ENCODE measurements at places on chromosomes 7 and 10.

GRCh38 chr7:91383053-91383904 is 119.0 kb downstream of the FZD1 start:
- DNase-seq = no peak

DNA sequence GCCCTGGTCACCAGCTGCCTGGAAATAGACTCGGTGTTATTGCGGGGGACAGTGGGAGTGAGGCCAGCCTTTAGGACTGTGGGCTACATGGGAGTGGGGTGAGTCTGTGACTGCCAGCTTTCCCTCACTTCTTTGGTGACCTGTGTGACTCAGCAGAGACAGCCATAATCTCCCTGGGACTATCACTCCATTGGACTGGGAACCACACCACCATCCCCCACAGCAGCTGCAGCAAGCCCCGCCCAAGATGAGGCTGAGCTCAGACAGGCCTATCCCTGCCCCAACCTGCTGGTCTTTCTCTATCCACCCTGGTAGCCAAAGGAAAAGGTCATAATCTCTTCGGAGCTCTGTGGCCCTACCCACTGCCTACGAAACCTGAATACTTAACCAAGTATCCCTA is 263.2 kb downstream of the FZD1 start:
- DNase-seq = no peak

GRCh38 chr7:143372070-143372469 is 9.1 kb upstream of the ZYX start:
- DNase-seq = no peak

DNA sequence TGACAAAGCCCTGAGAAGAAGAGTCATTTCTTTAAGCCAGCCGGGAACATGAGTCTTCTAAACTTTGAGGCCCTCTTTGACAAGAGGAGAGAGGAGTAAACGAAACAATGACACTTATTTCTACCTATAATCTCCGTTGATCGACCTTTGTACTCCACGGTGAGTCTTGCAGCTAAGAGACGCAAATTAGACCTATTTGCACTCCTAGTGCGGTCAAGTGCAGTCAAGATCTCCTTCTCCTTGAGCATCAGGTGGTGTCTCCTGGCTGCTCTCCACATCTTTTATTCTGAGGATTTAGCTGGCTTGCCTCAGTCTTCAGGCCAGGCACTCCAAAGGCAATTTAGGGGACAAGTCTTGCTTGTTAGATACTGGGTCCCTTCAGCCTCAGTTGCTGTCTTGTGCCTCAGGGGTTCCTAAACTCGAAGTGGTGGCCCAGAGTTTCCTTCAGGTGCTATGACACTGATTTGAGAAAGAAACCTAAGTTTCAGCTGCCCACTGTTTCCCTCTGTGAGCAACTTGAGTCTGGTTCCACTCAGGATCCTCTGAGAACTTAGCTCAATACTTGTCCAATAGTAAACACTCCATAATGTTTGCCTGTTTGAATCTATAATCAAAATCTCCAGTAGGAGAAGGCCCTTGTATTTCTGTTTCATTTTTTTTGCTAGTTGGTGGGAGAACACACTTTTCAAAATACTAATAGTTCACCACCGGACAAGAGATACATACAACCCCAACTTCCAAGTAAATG is 312.9 kb downstream of the RNLS start:
- no peak for DNase-seq

DNA sequence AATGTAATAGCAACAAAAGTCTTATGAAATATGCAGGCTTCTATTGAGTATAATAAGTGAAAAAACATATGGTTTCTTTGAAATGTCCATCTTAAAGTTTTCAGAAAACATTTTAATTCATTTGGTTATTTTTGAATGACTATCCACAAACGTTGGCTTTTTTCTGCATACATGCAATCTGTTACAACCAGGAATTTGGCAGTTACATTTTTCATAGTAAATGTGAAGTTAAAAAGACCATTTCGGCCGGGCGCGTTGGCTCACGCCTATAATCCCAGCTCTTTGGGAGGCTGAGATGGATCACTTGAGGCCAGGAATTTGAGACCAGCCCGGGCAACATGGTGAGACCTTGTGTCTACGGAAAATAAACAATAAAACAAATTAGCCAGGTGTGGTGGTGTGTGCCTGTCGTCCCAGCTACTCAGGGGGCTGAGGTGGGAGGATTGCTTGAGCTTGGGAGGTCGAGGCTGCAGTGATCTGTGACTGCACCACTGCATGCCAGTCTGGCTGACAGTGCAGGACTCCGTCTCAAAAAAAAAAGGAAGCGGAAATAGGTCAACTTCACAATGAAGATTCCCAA is 73.9 kb upstream of the NMT2 start:
- no peak for DNase-seq

- peak; percentile 66 for DNase-seq
Measured at GRCh38 chr7:155815332-155816191, 3.3 kb upstream of the SHH start.

DNA sequence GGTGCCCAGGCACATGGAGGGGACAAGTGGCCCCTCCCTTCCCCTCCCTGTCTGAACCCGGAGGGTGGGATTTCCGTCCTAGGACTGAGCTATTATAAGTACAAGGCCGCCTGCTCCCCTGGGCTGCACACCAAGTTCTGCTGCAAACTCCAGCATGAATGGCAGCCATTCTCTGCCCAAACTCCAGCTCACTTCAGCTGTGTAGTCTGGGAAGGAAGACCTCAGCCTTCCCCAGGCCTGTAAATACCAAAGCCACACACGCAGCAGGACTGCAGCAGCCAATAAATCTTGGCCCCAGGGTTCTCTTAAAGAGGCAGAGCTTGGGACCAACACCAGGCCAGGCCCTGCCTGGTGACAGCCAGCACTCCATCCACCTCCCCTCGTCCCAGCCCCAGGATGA is 291.3 kb upstream of the ZMIZ1 start:
- DNase-seq = no peak

- DNase-seq = no peak
Measured at GRCh38 chr10:95416270-95416669, 125.5 kb upstream of the PDLIM1 start.

DNA sequence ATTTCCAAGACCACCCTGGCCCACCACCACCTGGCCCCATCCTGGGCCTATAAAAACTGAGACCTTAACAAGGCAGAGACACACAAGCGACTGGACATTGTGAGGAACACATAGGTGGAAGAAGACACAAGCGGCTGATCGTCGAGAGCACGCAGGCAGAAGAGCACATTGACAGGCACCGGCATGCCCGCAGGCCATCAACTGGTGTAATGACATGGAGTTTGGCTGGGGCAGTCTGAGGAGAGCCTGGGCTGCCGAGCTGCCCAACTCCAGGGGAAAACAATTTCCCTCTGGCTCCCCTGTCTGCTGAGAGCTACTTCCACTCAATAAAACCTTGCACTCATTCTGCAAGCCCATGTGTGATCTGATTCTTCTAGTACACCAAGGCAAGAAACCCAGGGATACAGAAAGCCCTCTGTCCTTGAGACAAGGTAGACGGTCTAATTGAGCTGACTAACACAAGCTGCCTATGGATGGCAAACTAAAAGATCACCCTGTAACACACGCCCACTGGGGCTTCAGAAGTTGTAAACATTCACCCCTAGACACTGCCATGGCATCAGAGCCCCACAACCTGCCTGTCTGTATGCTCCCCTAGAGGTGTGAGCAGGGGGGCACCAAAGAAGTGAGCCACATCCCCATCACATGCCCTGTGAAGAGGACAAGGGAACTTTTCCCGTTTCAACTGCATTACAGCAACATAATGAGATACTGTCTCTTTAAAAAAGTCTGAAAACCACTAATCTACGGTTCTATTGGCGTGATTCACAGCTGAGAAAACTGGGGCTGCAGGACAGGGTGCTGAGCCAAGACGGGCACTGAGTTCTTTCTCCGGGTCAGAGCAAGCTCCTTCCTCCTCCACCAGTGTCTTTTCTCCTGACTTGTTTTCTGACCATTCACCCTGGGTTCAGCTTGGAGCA is 18.5 kb upstream of the TNS3 start:
- no peak for DNase-seq

- DNase-seq = no peak
Measured at GRCh38 chr10:113240736-113241135, 290.7 kb downstream of the TCF7L2 start.

All from stimulated activated CD4-positive, alpha-beta T cell treated with anti-CD3 and anti-CD28 coated beads, Interleukin-12 subunit alpha, Interleukin-12 subunit beta, amount 100 ng/mL, for 4 hours (primary cell).